ENCODE measurements at places on chromosomes 2 and 18. TPM values are rescaled to one million over a fixed set of nuclear protein-coding genes. Genes with fewer than 3 reads are reported as not detected.

TMEM214 gene
- 29.3 TPM for total RNA-seq

VIT gene
- 0.52 TPM for total RNA-seq

NAGK gene
- total RNA-seq = 63.7 TPM

CAPN14 gene
- 0.20 TPM for total RNA-seq

CFC1 gene
- total RNA-seq = not detected

SCN2A gene
- 0.35 TPM for total RNA-seq

NR4A2 gene
- total RNA-seq = not detected

PTGR3 gene
- total RNA-seq = 4.3 TPM

CNTNAP5 gene
- total RNA-seq = 0.20 TPM

SERPINB12 gene
- not detected for total RNA-seq

CSRNP3 gene
- 4.2 TPM for total RNA-seq

EIF4E2 gene
- 179 TPM for total RNA-seq

DAW1 gene
- total RNA-seq = 1.5 TPM

TDRD15 gene
- not detected for total RNA-seq

RAB12 gene
- 58.4 TPM for total RNA-seq

BARD1 gene
- total RNA-seq = 9.8 TPM

AGXT gene
- total RNA-seq = not detected

NEU4 gene
- 0.40 TPM for total RNA-seq

SF3B1 gene
- total RNA-seq = 167 TPM

PROC gene
- 0.25 TPM for total RNA-seq

SEMA4F gene
- total RNA-seq = 10.6 TPM

XIRP2 gene
- not detected for total RNA-seq

R3HDM1 gene
- total RNA-seq = 23.3 TPM

LRRTM1 gene
- not detected for total RNA-seq

ALPI gene
- total RNA-seq = not detected

EML6 gene
- total RNA-seq = 1.6 TPM

FOXD4L1 gene
- 0.20 TPM for total RNA-seq

MGAT4A gene
- 8.7 TPM for total RNA-seq

SERPINB7 gene
- 28.0 TPM for total RNA-seq

C2orf78 gene
- total RNA-seq = not detected

ADD2 gene
- total RNA-seq = 2.3 TPM

LCT gene
- not detected for total RNA-seq

ICA1L gene
- total RNA-seq = 3.3 TPM

ID2 gene
- total RNA-seq = 6.4 TPM

FABP1 gene
- not detected for total RNA-seq

All from renal cortical epithelial cell (primary cell).